ENCODE measurements at places on chromosomes 12 and 14.
A peak's percentile ranks its signal among the peaks of the same experiment; 100 is the strongest.

DNA sequence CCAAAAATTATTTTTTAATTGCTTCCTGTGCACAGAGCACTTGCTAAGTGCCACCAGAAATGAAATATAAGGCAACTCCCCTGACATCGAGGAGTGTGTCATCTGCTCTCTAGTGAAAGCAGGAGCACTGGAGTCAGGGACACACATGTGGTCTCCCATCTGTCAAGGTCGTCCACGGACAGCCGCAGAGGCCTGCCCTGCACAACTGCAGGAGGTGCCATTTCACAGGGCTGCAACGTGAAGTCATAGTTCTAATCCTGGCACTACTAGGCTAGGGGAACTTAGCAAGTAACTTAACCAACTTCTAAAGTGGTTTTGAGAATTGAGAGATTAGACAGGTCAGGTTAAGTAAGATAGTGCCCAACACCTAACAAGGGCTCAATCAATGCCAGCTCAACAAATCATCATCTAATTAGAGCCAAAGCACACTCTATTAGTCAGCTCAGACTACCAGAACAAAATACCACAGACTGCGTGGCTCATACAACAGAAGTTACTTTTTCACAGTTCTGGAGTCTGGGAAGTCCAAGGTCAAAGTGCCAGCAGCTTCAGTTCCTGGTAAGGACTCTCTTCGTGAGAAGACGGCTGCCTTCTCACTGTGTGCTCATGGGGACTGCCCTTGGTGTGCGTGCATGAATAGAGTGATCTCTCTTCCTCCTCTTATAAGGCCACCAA, 30.7 kb downstream of the FOXN3 start:
- no peak for DNase-seq

DNA sequence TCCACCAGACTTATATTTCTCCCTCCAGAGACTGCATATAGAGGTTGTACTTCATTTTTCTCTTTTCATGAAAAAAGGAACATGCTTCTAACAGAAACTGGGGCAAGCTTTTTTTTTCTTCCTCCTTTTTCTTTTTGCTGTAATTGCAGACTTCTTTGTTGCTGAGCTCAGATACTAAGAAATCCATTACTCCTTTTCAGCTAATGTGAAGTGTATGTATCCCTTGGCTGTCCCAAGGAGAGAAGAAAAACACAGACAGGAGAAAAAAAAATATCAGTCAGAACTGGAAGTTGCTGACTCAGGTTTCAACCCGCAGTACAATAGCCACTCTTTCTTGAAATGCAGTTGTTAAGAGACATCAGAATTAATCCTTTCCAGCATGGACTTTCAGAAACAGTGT, 1248.4 kb downstream of the LRFN5 start:
- no peak for DNase-seq

DNA sequence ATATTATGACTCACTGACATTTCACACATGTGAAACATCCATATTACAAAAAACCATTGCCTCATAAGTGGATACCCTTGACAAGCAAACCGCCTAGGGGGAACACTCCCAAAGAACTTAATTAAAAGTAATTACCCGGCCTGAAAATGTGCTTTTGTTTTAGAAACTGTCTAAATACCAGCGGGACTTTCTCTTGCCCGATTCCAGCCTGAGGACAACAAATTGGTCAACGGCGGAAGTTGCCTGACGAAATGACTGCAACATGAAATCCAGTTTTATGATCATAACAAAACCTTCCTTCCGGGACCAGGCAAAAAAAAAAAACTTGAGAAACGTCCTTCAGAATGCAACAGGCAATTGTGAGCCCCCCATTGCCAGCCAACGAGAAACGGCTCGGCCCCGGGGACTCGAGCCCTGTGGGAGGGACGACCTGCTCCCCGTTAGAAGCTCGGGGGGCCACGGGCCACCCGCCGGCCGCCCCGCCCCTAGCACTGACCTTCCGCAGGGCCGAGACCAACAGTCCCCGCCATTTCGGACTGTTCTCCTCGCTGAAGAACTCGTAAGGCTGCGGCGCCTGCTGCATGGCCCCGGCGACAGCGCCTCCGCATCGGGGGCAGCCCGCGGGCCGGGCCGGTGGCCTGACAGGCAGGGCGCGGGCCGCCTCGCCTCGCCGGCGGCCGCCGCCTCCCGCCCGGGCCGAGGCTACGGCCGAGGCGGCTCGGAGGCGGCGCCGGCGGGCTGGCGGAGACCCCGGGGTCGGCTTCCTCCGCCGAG, 490 bp downstream of the SOS2 start:
- DNase-seq = peak; percentile 31

GRCh38 chr14:63890553-63890952, 37.7 kb downstream of the SYNE2 start:
- DNase-seq = no peak

- no peak for DNase-seq
Observed at GRCh38 chr12:2129076-2129475, 76.3 kb downstream of the CACNA1C start.

DNA sequence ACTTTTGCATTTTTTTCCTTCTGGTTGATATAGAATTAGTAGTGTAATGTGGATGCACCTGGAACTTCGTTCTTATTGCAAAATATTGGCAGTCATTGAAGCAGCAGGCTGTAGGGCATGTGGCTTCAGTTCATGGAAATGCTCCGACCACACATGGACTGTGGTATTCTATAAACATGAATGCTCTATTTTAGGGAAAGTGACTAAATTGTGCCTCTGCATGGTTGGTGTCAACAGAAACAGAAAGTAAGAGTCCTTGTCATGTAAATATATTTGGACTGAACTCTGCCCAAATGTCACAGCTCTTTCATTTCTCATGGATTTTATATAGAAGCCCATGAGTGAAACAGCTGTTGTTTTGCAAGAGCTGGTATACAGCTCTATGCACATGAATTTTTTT, 917.0 kb downstream of the LRFN5 start:
- no peak for DNase-seq

DNA sequence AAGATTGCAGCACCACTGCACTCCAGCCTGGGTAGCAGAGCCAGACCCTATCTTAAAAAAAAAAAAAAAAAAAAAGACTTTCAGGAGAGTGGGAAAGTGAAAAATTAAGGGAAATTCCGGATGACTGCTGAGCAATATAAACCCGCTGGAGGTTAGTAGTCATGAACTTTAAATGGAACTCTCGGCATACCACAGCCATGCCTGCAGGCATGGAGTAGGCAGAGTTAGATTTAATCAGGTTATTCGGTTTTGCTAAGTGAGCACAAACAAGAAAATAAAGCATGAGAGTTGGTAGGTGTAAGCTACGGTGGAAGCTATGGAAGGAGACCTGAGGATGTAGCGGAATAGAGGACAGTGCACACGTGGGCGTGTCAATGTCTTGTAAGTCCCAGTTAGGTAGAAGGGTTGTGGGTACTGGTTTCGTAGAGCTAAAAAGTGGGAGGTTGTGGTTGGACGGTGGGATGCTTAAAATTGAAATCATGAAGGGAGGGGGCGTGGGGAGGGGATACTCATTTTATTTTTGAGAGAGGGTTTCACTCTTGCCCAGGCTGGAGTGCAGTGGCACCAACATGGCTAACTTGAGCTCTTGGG, 11.8 kb upstream of the TUBA1C start:
- DNase-seq = no peak

- no peak for DNase-seq
Observed at GRCh38 chr12:125271892-125272291, 206.7 kb downstream of the AACS start.

GRCh38 chr14:74975059-74975810, 19.8 kb upstream of the PGF start:
- DNase-seq = no peak

- no peak for DNase-seq
Observed at GRCh38 chr14:65297744-65298143, 114.8 kb upstream of the FUT8 start.

GRCh38 chr12:57129889-57130288, 1.6 kb downstream of the LRP1 start:
- no peak for DNase-seq

GRCh38 chr12:70840656-70841350, 79.7 kb downstream of the PTPRR start:
- DNase-seq = no peak

- no peak for DNase-seq
Observed at GRCh38 chr12:24535334-24536069, 413.4 kb downstream of the BCAT1 start.

DNA sequence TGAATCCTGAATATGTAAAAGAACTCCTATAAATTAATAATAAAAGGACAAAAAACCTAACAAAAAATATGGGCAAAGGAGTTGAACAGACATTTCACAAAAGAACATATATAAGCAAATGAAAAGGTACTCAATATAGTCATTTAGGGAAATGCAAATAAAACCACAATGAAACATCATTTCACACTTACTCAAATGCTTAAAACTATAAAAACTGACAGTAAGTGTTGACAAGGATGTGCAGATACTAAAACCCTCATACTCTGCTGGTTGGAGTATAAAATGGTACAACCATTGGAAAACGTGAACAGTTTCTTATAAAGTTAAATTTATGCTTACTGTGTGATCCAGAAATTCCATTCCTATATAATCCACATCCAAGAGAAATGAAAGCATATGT, 247.1 kb downstream of the GXYLT1 start:
- no peak for DNase-seq

DNA sequence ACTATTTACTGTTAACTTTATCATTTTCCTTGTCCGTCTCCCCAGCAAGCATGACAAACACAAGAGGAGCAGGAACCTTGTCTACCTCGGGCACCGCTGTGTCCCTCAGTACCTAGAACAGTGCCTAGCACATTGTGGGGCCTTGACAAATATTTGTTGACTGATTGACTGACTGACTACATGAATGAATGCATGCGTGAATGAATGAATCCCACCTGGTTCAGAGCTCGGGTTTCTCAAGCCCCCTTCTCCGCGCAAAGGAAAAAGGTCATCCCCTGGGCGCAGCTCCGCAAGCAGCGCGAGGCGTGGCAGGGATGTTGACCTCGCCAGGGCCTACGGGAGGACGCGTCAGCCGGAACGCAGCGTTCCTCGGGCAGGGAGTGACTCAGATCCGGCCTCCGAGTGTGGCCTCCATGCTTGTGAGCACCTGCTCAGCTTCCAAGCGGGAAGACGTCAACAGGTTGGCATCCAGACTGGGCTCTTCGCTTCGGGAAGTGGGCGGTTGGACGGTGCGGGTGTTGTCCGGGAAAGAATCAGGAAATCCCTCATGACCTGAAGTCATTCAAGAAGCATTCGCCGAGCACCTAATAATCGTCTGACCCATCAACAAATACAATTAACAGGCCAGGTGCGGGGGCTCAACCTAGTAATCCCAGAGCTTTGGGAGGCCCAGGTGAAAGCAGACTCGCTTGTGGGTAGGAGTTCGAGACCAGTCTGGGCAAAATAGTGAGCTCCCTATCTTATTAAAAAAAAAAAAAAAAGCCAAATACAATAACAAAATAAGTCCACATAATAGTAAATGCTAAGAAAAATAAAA, 13.9 kb upstream of the UBC start:
- no peak for DNase-seq

DNA sequence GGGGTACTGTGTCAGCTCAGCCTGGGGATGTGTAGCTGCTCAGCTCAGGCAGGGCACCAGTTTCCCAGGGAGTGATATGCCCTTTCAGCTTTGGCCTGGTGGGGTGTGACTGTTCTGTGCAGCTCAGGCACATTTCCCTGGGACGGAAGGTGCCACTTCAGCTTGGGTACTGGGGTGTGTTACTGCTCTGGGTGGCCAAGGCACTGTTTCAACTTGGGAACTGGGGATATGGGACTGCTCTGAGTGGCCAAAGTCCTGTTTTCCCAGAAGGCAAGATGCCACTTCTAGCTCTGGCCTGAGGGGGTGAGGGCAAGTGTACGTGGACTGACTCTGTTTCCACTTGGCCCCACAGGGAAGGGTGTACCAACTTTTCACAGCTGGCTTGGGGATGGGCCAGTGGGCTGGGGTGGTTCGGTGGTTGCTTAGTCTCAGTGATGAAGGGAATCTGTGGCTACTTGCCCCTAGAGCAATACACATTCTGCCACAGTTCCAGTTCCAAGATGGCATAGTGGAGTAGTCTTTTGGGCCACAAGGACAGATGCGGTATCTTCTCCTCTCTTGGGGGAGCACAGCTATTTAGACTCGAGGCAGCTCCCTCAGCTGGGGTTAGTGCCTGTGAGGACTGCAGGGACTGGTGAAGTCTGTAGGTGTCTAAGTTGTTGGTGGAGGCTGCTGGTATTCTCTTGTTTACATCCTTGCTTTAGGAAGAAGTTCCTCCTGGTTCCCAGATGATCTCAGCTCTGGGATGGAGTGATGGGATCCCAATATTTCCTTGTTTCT, 26.4 kb downstream of the TBC1D15 start:
- DNase-seq = no peak

- no peak for DNase-seq
Observed at GRCh38 chr12:106118-106591, 39.6 kb downstream of the IQSEC3 start.

GRCh38 chr14:95495538-95496025, 20.9 kb downstream of the SYNE3 start:
- peak; percentile 29 for DNase-seq

- DNase-seq = no peak
Observed at GRCh38 chr12:77120156-77121085, 55.1 kb upstream of the E2F7 start.

GRCh38 chr12:94169966-94170689, 21.8 kb downstream of the PLXNC1 start:
- no peak for DNase-seq

GRCh38 chr14:56805992-56806727, 4.1 kb downstream of the OTX2 start:
- DNase-seq = no peak

GRCh38 chr12:127343940-127344339, 923.0 kb upstream of the TMEM132C start:
- DNase-seq = no peak

DNA sequence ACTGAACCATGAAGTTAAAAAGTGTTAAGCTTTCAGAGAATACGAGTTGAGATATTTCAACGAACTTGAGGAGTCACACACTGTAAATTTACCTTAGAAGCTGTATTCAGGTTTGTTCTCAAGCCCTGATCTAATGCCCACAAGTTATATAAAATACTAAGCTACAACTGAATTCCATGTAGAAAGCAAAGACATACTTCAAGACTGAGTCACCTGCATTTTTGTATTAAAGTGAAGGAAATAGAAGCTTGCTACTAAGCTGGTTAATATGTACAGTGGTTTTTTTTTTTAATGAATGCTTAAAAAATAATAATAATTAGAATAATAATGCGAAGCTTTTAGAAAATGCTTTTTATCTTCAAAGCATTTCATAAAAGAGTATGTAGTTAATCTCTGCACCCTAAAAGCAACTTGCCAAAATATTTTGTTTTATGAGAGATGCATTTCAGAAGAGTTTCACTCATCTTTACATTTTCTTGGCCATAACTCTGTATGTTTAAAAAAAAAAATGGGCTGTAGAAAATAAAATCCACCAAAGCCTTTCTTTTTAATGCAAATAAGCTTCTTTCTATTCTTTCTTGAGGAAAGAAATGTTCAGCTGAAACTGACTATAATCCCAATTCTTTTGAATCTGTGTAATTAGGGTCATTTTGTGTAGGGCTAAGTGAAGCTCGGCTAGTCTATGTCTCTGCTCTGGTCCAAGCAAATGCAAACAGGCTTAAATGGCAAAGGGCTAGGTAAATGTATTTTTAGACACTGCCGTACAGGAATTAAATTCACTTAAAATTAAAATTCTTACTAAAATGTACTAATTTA, 1047.5 kb upstream of the FLRT2 start:
- DNase-seq = no peak

GRCh38 chr12:111406474-111407376, 1.0 kb downstream of the SH2B3 start:
- DNase-seq = no peak
